ENCODE measurements at places on chromosomes 2 and 18.

- no peak for DNase-seq
These were observed 15.3 kb upstream of the SPR start for GRCh38 chr2:72871880-72872279.

- DNase-seq = no peak
These were observed 3.4 kb downstream of the ABCG8 start for GRCh38 chr2:43841949-43842865.

DNA sequence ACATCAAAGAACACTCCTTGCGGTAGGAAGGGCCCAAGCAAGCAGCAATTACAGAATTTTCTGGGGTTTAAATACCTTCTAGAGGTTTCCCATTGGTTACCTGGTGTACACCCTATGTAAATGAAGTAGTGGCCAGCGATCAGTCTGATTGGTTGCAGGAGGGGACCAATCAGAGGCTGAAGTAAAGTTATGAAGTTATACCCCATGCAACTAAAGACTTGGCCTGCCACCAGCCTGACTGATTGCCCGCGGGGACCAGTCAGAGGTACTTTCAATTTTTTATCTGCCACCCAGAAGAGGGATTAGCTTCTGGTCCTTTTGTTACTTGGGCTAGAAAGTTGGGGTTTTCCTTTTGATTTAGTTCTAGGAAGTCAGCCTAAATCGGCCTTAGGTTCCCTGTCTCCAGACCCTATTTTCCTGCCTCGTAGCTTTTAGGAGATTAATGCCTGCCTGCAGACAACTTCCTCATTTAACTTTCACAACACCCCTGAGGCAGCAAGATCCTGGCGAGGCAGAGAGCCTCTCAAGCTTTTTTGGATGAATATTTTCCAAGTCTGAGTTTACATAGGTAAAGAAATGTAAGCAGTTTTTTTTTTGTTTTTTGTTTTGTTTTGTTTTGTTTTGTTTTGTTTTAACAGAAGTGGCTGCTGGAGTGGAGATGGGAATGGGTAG lies 1.5 kb upstream of the DGUOK start:
- DNase-seq = no peak

DNA sequence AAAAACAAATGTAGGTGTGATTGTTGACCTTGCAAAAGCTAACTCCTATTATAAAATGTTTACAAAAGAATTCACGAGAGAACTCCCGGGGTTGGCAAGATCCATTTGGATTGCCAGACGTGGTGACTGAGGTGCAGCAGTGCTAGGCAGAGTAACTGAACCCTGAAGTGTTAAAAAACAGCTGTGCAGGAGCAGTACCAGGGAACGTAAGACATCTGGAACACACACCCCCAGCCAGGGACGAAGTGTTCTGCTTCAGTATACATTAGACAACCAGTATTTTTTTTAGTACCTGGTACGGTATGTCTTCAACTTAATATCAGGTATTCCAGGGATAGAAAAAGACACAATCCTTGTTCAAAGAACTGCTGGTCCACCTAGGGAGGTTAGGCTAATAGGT lies 272.1 kb upstream of the EPAS1 start:
- no peak for DNase-seq

DNA sequence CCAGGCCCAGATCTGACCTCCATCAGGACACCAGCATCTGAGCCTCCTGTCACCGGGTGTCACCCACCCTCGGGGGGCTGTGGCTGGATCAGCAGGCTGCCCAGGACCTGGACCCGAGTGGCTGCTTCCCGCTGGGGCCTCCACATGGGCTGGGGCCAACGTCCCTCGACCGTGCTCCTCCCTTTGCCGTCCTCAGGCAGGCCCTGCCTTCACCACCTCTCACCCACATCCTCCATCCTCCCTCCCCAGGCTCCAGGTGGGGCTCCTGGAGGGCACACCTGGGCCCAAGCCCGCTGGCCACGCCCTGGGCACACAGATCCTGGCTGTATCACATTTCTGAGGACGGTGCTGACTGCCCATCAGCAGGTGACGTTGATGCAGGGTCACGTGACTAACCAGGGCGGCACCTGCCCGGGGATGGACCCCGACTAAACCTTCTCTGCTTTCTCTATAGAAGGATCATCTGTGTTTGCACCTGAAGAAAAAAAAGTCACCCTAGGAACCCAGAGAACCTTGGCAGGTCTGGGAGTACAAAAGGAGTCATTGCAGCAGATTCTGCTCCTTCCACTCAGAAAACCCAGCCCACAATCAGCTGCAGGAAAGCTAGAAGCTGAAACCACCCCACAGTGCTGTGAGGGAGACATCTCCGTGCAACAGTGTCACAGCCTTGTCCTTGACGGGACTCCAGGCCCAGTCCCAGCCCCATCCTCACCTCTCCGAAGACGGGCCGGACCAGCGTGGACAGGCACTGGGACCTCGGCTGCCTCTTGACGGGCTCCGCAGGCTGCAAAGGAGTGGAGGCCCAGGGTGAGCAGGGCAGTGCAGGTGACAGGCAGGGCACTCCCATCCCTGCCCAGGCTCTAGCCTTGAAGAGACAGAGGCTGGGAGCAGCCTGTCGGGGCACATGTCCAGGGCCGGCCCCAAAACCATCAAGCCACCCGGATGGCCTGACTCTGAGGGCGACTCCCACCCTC lies 11.2 kb downstream of the STK25 start:
- DNase-seq = no peak

DNA sequence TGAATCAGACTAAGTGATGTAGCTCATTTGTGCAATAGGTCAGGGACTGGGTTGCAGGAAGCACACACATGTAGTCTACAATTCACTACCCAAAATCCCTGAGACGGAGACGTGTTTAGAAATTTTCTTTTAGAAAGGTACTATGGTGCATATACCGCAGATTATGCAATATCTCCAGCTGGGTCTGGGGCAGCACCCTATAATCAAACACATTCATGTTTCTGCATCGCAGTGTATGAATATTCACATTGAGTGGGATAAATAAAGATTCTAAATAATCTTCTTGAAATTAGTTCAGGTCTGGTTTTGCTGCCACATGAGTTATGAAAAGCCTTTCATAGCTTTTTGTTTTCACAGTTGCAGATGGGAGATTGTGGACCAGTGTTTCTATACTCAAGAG lies 395.7 kb upstream of the FANCL start:
- no peak for DNase-seq

DNA sequence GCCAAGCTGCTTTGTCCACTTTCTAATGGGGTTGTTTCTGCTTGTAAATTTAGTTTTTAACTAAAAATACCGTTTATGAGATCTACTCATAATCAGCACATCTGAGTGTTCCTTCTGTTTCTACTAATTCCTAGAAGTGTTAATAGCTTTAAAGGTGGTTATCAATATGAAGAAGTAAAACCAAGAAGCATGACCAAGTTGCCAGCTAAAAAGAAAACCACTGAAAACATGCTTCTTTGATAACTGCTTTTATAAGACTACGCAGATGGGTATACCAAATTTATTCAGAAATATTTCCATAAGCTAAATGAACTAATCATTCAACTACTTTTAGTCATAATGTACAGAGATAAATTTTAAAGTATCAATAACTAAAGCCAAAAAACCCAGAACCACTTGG lies 101.8 kb downstream of the C2orf74 start:
- DNase-seq = no peak

- no peak for DNase-seq
These were observed 112.8 kb upstream of the EML6 start for GRCh38 chr2:54610700-54611099.

DNA sequence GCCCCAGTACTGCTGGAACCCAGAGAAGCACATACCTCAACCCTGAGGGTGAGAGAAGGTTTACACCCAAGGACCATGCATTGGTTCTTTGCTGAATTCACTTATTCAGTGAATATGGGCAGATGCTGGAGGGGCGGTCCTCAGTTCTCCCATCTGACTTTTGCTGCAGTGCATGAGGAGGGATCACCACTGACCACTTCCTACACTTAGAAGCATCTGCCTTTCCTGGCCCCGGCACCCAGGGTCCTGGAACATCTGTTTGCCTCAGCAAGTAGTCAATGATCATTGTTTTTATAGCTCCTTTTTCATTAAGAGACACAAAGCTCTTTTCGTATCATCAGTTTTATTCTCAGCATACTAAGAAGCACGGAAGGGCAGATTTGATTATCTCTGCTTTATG lies 211.4 kb downstream of the SH3RF3 start:
- DNase-seq = no peak

- DNase-seq = no peak
These were observed 49.2 kb upstream of the CREB1 start for GRCh38 chr2:207480521-207481040.

GRCh38 chr18:23689031-23689615 lies at the start of gene LAMA3:
TSS of gene LAMA3 (plus strand) at chr18:23689453. CDS start at chr18:23689684, 231 bp downstream.
- peak; percentile 56 for DNase-seq

DNA sequence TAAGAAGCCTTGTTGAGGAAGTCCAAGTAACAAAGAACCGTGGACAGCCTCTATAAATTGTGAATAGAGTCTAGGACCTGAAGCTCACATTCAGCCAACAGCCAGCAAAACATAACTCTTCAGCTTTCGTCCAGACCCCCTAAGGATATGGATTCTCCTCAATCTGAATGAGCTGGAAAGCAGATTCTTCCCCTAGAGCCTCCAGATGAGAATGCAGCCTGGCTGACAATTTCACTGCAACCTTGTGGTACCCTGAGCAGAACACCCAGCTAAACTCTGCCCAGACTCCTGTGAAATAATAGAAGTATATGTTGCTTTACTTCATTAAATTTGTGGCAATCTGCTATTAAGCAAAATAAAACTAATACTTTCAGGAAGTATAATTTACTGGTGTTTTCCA lies 483.5 kb upstream of the SLC8A1 start:
- no peak for DNase-seq

- DNase-seq = no peak
These were observed 38.0 kb upstream of the ERMN start for GRCh38 chr2:157363612-157364101.

DNA sequence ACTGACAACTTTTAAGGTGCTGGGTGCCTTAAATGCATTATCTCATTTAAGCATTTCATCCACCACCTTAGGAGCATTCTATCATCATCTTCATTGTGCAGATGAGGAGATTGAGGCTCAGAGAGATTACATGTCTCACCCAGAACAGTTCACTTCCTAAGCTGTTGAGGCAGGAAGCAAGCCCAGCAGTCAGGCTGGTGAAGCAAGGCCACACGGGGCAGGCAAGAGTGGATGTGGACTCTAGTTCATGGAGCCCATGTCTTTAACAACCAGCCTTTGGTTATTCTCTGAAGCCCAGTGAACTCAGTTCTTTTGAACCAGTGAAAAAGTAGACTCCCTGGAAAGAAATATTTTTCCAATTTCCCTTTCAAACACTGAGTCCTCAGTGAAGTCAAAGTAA lies 294.8 kb upstream of the MGAT5 start:
- no peak for DNase-seq

DNA sequence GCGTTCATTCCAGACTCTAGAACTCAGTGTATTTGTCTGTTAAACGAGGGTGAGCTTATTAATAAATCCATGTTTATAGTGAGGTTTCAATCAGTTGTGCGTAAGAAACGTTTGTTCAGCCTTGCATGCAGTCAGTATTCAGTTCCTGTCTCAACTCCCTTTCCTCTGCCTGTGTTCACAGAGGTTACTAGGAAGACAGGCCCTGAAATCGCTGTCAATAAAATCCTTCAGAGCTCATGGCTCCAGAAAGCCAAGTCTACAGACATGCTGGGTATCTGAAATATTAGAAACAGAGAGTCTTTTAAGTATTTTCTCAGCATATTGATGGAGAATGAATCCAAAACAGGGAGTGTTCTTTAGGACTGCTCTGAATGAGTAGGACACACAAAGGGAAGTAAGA lies 75.4 kb downstream of the KLF7 start:
- DNase-seq = no peak

DNA sequence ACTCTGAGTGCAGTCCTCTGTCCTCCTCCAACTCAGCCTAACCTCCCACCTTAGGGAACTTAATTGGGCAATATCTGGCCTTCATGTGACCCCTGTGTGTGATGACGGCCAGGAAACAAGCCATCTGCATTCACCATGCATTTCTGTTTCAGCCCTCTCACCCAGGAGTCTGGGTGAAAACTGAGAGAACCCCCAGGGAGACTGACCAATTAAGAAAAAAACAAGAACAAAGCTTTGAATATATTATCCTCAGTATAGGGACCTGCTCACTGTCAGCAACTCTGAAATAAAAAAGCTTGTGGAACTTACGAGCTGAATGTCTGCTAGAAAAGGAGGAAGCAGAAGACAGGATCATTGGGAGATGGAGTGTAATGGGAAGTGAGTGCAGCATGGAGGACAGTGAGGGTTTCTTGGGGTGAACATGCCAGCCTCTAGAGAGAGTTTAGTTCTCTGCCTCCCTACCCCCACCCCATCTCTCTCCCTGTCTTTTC lies 9.5 kb downstream of the MAPRE2 start:
- DNase-seq = no peak

GRCh38 chr2:157058161-157058560 lies 199.3 kb upstream of the GALNT5 start:
- no peak for DNase-seq

DNA sequence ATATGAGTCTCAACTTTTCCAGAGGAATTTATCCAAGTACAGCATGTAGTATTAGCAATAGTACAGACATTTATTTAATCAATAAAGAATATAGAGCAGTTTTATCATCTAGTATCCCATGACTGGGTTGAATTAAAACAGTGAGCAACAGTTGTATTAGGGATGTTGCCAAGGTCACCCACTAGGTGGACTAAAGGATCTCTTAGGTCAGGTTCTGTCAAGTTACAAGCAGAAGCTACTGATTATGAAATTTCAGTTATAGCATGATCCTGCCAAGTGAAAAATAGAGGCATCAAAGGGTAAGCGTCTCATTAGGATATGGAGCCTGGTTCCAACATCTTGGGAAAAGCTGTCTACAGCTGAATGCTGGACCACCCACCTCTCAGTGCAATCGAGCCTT lies 52.1 kb upstream of the LAPTM4A start:
- DNase-seq = no peak

DNA sequence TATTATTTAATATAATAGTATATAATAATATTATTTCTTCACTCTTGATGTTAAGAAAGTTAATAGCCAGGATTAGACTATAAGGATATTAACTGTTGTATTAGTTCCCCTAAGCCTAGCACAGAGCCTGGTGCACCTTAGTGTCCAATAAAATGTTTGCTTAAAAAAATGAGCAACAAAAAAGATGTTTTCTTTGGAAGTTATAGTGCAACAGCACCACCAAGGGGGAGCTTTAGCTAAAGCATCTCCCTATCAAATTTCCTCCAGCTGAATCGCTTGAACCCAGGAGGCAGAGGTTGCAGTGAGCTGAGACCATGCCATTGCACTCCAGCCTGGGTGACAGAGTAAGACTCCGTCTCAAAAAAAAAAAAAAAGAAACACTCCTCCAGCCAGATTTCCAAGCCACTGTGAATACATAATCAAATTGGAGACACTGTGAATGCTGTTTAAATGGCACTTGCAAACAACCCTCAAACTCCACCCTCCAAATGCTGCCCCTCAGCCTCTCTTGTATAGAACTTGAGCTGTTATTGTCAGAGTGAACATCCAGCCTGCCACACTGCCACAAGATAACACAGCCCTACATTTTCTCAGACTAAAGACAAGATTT lies 221.9 kb downstream of the DYM start:
- DNase-seq = no peak
